CD4-positive, alpha-beta T cell treated with Interleukin-6 at 100 ng/mL for 8 hours (primary cell): ENCODE measurements at places on chromosomes 1 and 21.

- no peak for DNase-seq
Observed at GRCh38 chr1:42947965-42948732, 10.5 kb downstream of the SLC2A1 start.

- DNase-seq: no peak
Observed at GRCh38 chr1:219549215-219549614, 63.7 kb downstream of the ZC3H11B start.

- no peak for DNase-seq
Observed at GRCh38 chr1:169514566-169515270, 29.0 kb upstream of the SLC19A2 start.

DNA sequence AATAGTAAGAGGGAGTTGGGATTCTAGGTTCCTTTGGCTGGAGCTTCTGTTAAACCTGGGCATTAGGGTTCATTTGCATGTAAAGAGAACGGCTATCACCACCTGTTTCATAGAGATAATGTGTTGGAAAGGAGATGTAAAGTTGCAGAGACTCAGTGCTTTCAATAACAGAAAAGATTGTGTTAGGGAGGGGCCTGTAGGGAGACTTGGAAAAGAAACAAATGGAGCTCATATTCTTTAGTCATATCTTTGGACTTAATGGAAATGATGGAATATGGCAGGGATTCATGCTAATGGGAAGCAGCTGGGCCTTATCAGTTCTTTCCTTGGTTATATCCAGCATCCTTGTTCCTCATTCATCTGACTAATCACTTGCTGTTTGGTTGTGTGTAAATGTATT, 144.9 kb downstream of the CD247 start:
- no peak for DNase-seq

- no peak for DNase-seq
Observed at GRCh38 chr1:17365293-17365692, 6.7 kb upstream of the PADI6 start.
